Keratinocyte (primary cell): ENCODE measurements at places on chromosomes 5 and 9.
A peak's percentile ranks its signal among the peaks of the same experiment; 100 is the strongest.

GRCh38 chr9:81128701-81129100, 560.6 kb downstream of the TLE1 start:
- DNase-seq, result no peak

- no peak for DNase-seq
These were observed 192.0 kb upstream of the PPP1R26 start for GRCh38 chr9:135287627-135288026.

DNA sequence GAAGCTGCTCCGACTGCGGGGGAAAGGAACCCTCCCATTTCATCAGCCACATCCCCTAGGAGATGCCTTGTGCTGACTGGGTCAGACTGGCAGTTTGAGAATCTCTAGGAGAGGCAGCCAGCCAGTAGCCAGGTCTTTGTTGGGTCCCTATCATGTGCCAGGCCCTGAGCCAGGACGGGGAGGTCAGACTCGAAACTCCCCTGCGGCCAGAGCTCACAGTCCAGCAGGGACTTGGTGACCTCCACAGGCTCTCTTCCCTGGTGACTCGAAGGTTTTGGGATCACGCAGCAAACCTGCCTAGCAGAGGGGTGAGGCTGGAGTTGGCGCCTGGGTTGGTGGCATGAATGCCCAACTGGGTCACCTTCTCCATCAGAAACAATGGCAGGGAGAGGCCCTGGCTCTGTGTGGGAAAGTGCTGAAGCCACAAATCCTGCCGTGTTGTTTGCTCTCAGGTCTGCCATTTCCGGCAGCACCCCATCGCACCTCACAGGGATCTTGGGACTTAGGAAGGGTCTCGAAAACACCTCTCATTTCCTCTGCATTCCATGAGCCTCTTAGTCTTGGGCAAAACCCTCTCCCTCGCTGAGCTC, 14.4 kb upstream of the ORM1 start:
- DNase-seq, result no peak

DNA sequence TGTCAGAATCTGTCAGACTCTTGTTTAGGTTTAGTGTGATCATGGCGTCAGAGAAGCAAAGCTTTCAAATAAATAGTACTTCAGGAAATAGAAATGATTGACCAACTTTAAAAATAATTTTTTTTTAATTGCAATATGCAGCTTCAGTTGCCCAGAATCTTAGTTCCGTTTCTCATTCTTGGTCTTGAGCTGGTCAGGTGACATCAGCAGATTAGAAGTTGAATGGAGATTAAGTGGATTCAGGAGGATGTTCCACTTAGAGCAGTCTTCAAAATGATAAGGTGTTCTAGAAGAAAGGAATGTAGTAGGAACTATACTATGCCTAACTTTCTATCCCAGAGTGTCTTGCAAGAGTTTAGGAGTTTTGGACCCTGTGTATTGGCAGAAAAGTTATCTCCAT, 30.6 kb downstream of the OTULIN start:
- DNase-seq, result no peak

GRCh38 chr5:133480366-133480765, 132.0 kb downstream of the FSTL4 start:
- no peak for DNase-seq

- no peak for DNase-seq
These were observed 3.5 kb downstream of the RALGDS start for GRCh38 chr9:133117271-133118178.

DNA sequence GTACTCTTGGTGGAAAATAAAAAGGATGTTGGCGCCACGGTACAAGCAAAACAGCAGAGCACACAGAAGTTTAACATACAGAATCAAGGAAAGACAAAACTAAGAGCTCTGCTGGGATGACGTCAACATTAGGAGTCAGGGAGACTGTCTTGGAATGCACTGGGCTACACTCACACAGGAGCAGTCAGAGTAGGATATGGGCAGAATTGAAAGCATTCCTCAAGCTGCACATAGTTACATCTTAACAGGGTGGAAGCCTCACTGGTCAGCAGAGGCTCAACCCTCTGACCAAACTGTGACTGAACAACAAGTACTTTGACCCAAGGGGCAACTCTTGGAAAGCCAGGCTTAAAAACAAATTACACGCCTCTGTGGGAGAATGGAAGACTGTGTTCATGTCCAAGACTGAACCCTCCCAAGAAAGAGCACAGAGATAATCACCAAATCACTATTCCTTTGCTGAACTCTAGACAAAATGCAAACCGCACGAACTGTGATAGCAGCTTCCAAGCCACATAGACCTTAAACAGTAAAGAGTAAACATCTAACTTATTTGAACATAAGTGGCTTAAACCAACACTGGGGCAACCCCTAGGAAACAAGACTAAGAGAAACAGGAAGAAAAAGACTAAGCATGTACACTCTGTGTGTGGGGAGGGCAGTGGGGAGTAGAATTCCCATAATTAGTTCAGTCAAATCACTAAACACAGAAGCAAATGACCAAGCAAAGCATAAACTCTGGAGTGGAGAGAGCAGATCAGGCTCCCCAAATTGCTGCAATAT, 772.7 kb downstream of the PRELID2 start:
- no peak for DNase-seq

GRCh38 chr5:125134216-125135081, 388.0 kb upstream of the ZNF608 start:
- peak; percentile 11 for DNase-seq

- no peak for DNase-seq
These were observed 30.4 kb downstream of the CAMK4 start for GRCh38 chr5:111254613-111255012.

DNA sequence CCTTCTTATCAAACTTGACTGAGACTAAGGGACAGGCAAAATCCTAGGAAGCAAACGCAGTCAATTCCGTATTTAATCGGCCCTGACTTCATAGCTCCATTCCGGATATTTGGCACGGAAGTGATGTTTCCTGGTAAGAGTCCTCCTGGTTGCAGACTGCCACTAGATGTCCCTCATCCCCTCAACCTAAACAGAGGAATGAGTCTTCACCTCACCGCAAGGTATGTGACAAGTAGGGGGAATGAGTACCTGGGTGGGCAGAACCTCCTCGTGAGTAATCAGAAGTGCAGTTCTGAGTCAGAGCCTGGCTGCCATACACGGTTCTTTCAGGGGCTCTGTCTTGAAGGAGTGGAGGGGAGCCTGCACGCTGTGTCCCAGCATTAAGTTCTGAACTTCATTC, 173.6 kb downstream of the MUSK start:
- DNase-seq, result no peak

DNA sequence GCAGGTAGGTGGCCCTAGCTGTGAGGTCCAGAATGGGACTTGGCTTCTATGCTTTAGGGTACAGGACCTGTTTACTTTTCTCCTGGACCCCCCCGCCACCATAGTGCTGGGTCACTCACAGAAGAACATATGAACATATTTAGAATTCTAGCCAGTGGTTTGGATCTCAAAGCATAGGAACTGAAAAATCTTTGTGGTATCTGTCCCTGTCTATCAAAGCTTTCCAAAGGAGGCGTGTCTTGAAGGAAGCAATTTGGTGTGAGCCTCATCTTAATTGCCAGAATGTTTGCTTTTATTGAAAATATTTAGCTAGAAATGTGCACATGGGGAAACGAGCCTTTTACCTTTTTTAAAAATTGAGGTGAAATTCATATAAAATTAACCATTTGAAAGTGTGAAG, 6.2 kb downstream of the PHF2 start:
- no peak for DNase-seq

GRCh38 chr5:142516732-142517131, 169.2 kb downstream of the FGF1 start:
- DNase-seq, result no peak

- DNase-seq, result no peak
These were observed 4.9 kb upstream of the AMACR start for GRCh38 chr5:34012791-34013190.

DNA sequence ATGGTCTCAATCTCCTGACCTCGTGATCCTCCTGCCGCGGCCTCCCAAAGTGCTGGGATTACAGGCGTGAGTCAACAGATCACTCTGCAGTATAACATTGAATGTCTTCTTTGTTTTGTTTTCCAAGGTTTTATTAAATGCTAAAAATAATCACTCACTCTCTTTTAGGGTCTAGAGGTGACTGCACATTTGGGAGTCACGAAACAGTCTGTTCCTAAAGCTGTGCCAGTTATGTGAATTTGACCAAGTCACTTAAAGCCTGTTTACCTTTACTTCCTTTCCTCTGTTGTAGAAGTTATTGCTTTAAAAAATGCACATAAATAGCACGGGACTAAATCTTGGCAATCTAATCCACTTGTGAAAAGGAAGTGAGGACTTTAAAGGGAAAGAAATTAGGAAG, 304.9 kb upstream of the PTGER4 start:
- no peak for DNase-seq

DNA sequence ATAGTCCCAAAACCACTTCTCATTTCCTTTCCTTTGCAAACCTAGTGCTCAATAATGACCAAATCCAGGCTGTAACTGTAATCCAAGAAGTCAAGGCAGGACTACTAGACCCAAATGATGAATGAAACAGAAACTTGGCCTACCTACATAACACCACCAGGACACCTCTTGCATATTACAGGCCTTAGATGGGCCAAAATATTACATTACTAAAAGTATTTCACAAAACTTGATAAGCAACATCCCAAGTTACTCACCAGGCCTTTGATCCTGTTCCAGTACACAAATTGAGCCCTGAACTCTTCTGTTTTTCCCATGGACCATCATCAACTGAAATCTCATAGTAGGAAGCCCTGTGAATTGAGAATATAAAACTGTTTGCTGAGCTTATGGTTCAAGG, 34.8 kb downstream of the NADK2 start:
- DNase-seq, result no peak

DNA sequence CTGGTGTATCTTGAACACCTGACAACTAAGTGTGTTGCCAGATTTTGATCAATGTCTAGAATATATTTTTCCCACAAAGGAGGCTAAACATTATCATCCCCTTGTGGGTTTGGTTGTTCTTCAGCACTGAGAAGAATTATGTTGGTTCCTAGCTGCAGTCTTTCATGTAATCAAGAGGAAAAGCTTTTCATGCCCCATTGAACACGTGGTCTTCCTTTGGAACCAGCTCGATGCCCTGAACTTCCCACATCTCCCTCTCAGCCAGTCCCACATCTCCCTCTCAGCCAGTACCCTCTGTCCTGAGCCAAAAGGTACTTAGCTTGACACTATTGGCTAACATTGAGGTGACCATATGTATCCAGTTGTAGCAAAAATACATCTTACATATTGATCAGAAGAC, 36.7 kb upstream of the ZSWIM6 start:
- no peak for DNase-seq

GRCh38 chr9:129317179-129318011, 139.3 kb upstream of the IER5L start:
- DNase-seq, result no peak

DNA sequence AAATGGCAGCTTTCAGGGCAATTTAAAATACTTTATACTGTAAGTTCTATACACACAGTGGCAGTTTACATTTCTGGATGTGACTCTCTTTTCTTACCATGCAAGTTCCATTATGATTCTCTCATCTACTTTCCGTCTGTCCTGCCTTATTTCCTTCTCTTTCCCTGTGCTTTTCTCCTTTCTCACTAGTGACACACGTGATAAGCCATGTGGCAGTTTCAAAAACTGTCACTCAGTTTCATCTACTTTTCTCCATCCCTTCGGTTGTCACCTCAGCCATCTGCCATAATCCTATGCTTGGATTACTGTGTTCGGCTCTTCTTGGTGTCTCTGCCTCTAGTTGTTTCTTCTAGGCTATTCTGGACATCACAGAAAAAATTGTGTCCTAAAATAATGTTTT, 46.8 kb upstream of the ATG10 start:
- no peak for DNase-seq

DNA sequence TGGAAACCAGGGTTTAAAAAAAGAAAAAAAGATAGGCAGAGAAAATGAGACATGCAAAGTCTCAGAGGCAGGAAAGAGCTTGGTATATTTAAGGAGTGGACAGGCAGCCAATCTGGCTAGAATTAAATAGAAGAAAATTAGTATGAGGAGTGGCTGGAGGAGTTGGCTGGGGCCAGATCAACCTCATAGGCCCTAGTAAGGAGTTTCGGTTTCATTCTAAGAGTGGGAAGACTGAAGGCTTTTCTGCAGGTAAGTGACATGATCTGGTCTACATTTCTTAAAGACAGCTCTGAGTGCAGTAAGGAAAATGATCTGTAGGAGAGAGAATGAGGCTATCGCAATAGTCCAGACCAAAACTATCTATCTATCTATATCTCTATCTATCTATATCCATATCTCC, 27.5 kb downstream of the ADRB2 start:
- DNase-seq, result no peak

DNA sequence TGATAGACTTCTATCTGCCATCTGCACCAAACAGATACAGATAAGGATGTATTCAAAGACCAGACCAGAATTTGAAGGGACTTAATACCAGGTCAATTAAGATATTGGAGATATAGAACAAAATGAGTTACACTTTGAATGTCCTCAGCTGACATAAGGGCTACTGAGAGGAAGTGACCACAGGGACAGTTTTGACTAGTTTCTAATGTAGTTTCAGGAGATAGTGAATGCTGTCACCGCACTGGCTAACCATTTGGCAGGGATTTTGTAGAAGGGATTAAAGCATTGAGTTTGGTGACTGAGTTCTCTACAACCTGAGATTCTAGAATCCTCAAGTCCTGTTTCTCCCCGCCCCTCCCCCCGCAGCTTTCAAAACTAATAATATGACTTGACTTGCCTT, 22.7 kb downstream of the CCNH start:
- no peak for DNase-seq

DNA sequence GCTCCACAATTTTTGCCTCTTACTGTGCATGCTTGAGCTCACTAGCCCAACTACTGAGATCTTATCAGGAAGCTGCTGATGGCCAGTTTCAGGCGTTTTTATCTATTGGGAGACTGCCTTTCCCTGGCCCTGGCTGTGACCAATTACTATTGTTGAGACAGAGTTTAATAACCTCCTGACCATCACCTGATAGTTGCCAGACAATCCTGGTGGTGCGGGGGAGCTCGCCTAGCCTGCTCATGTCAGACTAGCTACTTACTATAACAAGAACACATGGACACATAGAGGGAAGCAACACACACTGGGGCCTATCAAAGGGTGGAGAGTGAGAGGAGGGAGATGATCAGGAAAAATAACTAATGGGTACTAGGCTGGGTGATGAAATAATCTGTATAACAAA, 13.0 kb upstream of the OXCT1 start:
- no peak for DNase-seq

- DNase-seq, result no peak
These were observed 1.2 kb upstream of the SIL1 start for GRCh38 chr5:139199321-139199720.

GRCh38 chr9:33851301-33851700, 34.3 kb downstream of the UBE2R2 start:
- no peak for DNase-seq

DNA sequence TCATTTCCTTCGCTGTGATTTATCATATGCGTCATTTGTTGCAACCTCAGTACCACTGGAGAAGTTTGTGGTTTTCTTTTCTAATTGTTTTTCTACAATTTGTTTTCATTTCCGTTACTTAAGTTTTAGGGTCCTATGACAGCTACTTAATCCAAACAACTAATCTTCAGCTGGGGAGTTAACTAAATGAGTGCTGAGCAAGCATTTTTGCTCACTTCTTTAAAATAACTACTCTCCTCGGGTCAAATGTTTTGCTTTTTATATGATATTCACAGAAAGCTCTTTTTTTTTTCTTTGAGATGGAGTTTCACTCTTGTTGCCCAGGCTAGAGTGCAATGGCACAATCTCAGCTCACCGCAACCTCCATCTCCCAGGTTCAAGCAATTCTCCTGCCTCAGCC, 14.6 kb upstream of the ICE1 start:
- no peak for DNase-seq
